Glutamatergic neuron (in vitro differentiated cells): ENCODE measurements at places on chromosomes 3 and 15. TPM values are rescaled to one million over a fixed set of nuclear protein-coding genes. Genes with fewer than 3 reads are reported as not detected.
A peak's percentile ranks its signal among the peaks of the same experiment; 100 is the strongest.

LIPH gene
- total RNA-seq, result not detected

CCR9 gene
- not detected for total RNA-seq

RARB gene
- total RNA-seq, result 1.2 TPM

PLA2G4B gene
- 17.9 TPM for total RNA-seq

NISCH gene
- 280 TPM for total RNA-seq

CCDC33 gene
- total RNA-seq, result 0.49 TPM

LCTL gene
- total RNA-seq, result not detected

GABRB3 gene
- total RNA-seq, result 287 TPM

ACP3 gene
- not detected for total RNA-seq

UBE2E2 gene
- total RNA-seq, result 40.6 TPM

FRMD5 gene
- total RNA-seq, result 43.8 TPM

CCDC12 gene
- 41.4 TPM for total RNA-seq

DVL3 gene
- total RNA-seq, result 213 TPM

SNRPA1 gene
- total RNA-seq, result 73.5 TPM

TRAK1 gene
- total RNA-seq, result 308 TPM

GPR62 gene
- total RNA-seq, result 0.44 TPM

SST gene
- total RNA-seq, result 1,741 TPM

CFAP20DC gene
- total RNA-seq, result 8.4 TPM

DNA sequence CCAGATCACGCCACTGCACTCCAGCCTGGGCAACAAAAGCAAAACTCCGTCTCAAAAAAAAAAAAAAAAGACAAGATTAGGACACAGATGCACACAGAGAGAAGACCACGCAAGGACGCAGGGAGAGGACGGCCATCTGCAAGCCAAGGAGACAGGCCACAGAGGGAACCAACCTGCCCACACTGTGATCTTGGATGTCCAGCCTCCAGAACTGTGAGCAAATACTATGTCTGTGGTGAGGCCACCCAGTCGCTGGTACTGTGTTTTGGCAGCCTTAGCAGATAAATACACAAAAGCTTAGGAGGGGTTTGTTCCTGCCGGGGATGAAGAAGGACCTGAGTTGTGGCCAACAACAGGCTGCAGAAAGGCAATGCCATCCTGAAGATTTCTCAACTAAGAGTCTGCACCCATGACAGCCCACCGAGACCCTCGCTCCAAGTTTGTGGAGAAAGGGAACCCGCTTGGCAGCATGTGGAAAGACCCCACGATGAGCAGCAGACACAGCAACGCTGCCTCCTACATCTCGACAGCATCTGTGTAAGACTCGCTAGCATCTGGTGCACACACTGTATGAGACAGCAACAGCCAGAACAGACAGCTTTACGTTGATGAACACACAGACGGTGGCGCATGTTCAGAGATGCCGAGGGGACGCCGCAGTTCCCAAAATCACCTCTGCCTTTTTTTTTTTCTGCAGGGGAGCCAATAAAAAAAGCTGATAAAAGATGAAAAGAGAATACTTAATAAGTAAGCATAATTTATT is 13.7 kb downstream of the CYFIP1 start:
- H3K36me3 ChIP-seq, result no peaks in the 10 kb centered on the region
- H3K4me1 ChIP-seq, result peaks cover 32% of the 10 kb centered on the region
- H3K4me3 ChIP-seq, result peak overlapping the region; percentile 56
- no peak for DNase-seq
- H3K27me3 ChIP-seq, result peaks cover 12% of the 10 kb centered on the region
- H3K27ac ChIP-seq, result peak overlapping the region; percentile 81

DNA sequence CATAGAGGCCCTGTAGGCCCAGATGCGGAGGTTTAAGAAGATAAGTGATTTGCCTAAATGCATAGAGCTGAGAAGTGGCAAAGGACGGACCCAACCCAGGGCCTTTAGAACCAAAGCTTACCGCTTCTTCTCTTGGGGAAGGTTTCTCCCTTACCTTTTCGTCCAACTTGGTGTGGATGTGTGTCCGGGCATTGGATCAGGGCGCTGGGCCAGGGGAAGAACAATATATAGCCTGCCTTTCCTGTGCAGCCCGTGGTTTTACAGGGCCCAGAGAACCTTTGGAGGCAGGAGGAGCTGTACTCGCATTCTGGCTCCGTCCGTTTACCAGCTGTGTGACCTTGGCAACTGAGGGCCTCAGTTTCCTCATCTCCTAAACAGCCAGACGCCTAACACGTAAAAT is 686 bp upstream of the P3H2 start:
- no peaks in the 10 kb centered on the region for H3K4me1 ChIP-seq
- no peak overlapping the region for H3K4me3 ChIP-seq
- H3K36me3 ChIP-seq, result no peaks in the 10 kb centered on the region
- peaks cover 6% of the 10 kb centered on the region for H3K27me3 ChIP-seq
- H3K27ac ChIP-seq, result no peak overlapping the region
- DNase-seq, result no peak

- no peaks in the 10 kb centered on the region for H3K36me3 ChIP-seq
- H3K4me3 ChIP-seq, result no peak overlapping the region
- H3K27ac ChIP-seq, result peak overlapping the region; percentile 40
- peaks cover 2% of the 10 kb centered on the region for H3K27me3 ChIP-seq
- peaks cover 22% of the 10 kb centered on the region for H3K4me1 ChIP-seq
Measured at GRCh38 chr3:133268726-133269134, 131.1 kb upstream of the BFSP2 start.

- no peaks in the 10 kb centered on the region for H3K36me3 ChIP-seq
- no peak overlapping the region for H3K4me3 ChIP-seq
- no peak overlapping the region for H3K27ac ChIP-seq
- DNase-seq, result no peak
Measured at GRCh38 chr3:152737021-152737908, 97.7 kb upstream of the P2RY1 start.

GRCh38 chr15:22827125-22827524 is 11.3 kb upstream of the NIPA2 start:
- H3K4me1 ChIP-seq, result no peaks in the 10 kb centered on the region
- H3K4me3 ChIP-seq, result no peak overlapping the region
- no peak for DNase-seq
- H3K36me3 ChIP-seq, result peaks cover 9% of the 10 kb centered on the region
- H3K27ac ChIP-seq, result no peak overlapping the region
- H3K27me3 ChIP-seq, result no peaks in the 10 kb centered on the region

DNA sequence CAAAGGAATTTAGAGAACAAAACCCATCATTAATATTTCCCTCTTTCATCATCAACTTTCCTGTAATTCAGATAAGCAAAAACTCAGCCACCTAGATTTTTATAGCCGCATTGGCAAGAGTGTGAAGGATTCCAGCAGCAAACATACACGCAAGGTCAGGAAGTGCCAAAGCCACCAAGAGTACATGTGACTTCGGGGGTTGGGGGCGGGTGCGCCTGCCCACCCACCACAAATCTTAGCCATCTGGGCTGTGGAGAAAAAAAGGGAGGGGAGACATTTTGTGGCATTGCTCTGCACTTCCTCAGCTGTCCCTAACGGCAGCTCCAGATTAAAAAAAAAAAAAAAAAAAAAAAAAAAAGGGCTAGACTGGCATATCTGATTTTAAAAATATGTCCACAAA is 148.4 kb downstream of the TNIK start:
- DNase-seq, result no peak
- no peaks in the 10 kb centered on the region for H3K36me3 ChIP-seq
- no peaks in the 10 kb centered on the region for H3K4me1 ChIP-seq
- no peak overlapping the region for H3K4me3 ChIP-seq
- no peaks in the 10 kb centered on the region for H3K27me3 ChIP-seq

GRCh38 chr3:123267821-123268220 is 66.1 kb downstream of the SEC22A start:
- no peak for DNase-seq
- H3K4me3 ChIP-seq, result no peak overlapping the region
- no peaks in the 10 kb centered on the region for H3K4me1 ChIP-seq
- H3K36me3 ChIP-seq, result peaks cover 17% of the 10 kb centered on the region

DNA sequence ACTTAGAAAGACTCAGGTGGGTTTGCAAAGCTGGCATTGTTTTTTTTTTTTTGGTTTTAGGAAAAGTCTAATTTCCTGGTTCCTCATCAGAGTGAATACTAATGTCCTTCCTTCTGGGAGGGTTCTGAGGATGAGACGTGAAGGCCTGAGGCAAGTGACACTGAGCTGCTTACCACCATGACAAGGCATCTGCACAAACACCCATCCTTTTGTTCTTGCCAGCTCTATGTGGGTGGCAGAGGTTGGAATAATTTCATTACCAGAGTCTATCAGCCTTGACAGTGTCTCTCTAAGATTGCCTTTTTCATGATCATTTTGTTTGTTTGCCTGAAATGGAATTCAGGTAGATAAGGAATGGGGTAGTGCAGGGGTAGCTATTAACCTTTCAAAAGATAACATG is 17.1 kb downstream of the RTP4 start:
- no peak for DNase-seq
- H3K4me1 ChIP-seq, result peaks cover 21% of the 10 kb centered on the region
- no peak overlapping the region for H3K4me3 ChIP-seq
- peaks cover 6% of the 10 kb centered on the region for H3K27me3 ChIP-seq
- no peak overlapping the region for H3K27ac ChIP-seq

DNA sequence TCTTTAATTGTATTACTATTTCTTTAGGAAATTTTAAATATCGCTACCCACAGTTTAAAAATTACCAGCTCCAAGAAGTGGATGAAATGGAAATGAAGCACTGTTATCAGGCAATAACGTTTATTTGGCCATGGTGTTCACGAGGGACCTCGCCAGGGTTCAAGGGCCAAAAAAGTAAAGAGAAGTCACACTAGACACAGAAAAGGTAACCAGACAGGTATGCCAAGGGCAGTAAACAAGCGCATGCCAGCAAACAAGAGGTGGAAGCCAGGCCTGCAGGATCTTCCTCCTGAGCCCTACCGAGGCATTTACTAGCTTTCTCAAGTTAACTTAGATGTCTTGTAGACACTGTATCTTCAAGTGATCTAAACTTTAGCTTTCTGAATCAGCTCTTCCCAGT is 113.5 kb downstream of the PLD1 start:
- no peaks in the 10 kb centered on the region for H3K27me3 ChIP-seq
- DNase-seq, result no peak
- H3K27ac ChIP-seq, result no peak overlapping the region
- no peak overlapping the region for H3K4me3 ChIP-seq
- H3K36me3 ChIP-seq, result no peaks in the 10 kb centered on the region

- H3K36me3 ChIP-seq, result no peaks in the 10 kb centered on the region
- peaks cover 1% of the 10 kb centered on the region for H3K27me3 ChIP-seq
- DNase-seq, result no peak
- peaks cover under 1% of the 10 kb centered on the region for H3K4me1 ChIP-seq
- H3K27ac ChIP-seq, result no peak overlapping the region
Measured at GRCh38 chr15:68482246-68482645, 50.3 kb upstream of the ITGA11 start.

DNA sequence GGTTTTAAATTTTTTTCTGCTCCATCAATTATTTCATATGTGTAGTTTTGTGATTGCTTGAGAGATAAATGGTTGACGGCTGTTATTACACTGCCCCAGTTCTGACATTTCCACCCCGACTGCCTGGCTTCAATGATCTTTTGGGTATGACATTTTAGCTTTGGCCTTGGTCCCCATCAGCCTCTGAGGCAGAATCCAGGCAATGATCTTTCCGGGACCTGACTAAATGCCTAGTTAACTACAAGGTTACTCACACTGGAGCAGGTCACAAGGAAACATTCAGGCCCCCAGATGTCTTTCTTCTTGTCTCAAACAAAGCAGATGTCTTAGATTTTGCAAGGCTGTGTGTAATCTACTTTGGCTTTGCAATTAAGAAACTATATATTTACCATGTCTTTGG is 61.1 kb upstream of the TMCO5A start:
- no peak overlapping the region for H3K4me3 ChIP-seq
- peaks cover 6% of the 10 kb centered on the region for H3K4me1 ChIP-seq
- no peak overlapping the region for H3K27ac ChIP-seq
- no peak for DNase-seq

DNA sequence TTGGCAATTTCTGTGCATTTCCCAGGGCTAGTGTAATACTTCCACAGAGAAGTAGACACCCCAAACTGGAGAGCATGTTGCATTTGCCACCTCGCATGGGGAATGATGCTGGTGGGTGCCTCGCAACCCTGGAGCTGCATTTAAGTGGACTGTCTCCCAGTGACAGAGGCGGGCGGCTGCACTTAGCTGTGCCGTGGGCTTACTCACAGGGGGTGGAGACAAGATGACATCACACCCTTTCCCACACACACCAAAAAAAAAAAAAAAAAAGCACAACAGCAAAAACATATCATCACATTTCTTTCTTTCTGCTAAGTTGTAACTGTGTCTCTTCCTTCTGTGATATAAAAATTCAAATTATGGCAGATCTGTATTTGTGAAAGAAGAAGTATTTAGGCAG is at the start of gene ABI3BP:
Gene ABI3BP, minus strand, starts transcription at position 113 of the 400 bp plus-strand sequence. Its CDS starts 37 bp downstream, at position 76.
- H3K4me3 ChIP-seq, result no peak within 1 kb of the TSS
- H3K27me3 ChIP-seq, result no peaks in the 10 kb centered on the region
- H3K27ac ChIP-seq, result no peak within 1 kb of the TSS
- H3K36me3 ChIP-seq, result no peaks in the 10 kb centered on the region
- peak; percentile 28 for DNase-seq

GRCh38 chr15:90019611-90020010 is 18.5 kb downstream of the ZNF710 start:
- peaks cover 10% of the 10 kb centered on the region for H3K4me1 ChIP-seq
- H3K36me3 ChIP-seq, result no peaks in the 10 kb centered on the region
- no peak overlapping the region for H3K4me3 ChIP-seq
- DNase-seq, result no peak
- H3K27me3 ChIP-seq, result peaks cover 3% of the 10 kb centered on the region

DNA sequence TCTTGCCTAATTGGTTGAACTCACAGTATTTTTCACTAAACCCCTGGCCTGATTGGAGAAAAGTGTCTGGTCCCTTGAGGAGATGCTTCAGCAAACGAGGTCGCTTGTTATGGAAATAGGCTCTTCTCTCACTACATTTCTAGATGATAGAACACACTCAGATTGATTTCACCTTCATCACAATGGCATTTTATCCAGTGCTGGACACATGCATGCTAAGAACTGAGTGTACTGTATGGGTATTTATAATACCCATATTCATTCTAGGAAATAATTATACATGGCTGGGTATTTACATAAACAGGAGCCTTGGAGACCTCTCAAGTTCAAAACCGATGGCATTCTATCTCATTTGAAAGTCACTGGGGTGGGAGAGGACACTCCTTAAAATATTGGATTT is 444.9 kb downstream of the LPP start:
- H3K4me1 ChIP-seq, result no peaks in the 10 kb centered on the region
- no peak for DNase-seq
- H3K36me3 ChIP-seq, result no peaks in the 10 kb centered on the region
- H3K27me3 ChIP-seq, result no peaks in the 10 kb centered on the region
- H3K4me3 ChIP-seq, result no peak overlapping the region

DNA sequence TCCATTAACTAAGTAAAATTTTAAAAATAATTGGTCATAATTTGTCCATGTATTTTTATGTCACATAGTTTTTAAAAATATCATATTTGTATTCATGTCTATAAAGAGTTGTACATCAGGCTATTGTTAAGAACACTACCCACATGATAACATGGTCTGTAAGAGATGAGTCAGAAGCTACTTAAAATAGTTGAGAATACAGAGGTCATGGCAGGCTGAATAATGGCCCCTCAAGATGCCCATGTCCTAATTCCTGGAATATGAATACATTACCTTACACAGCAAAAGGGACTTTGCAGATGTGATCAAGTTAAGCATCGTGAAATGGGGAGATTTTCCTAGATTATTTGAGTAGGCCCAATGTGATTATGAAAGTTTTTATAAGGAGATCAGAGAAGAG is 782.9 kb upstream of the GOLIM4 start:
- no peaks in the 10 kb centered on the region for H3K36me3 ChIP-seq
- no peak overlapping the region for H3K27ac ChIP-seq
- H3K4me3 ChIP-seq, result no peak overlapping the region
- H3K27me3 ChIP-seq, result no peaks in the 10 kb centered on the region
- DNase-seq, result no peak
